Mesothelial cell of epicardium (in vitro differentiated cells): ENCODE measurements at places on chromosomes 1 and 21.

GRCh38 chr1:240980342-240980741 lies 368.4 kb upstream of the GREM2 start:
- H3K36me3 ChIP-seq = no peaks in the 10 kb centered on the region
- DNase-seq = no peak
- H3K4me3 ChIP-seq = no peak overlapping the region
- H3K27ac ChIP-seq = no peak overlapping the region
- H3K4me1 ChIP-seq = no peaks in the 10 kb centered on the region
- H3K27me3 ChIP-seq = no peaks in the 10 kb centered on the region

DNA sequence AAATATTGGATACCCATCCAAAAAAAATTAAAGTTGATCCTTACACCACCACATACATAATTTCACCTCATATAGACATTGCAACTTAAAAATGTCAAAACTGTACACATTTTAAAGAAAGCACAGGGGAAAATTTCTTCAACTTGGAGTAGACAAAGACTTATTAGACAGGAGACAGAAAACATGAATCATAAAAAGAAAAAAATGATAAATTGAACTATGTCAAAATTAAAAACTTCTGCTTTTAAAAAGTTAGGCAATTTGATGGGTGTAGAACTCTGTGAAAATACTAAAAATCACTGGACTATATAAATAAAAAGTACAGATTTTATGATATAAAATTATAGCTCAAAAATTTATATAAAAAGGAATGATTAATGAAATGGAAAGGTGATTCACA lies 4.4 kb upstream of the OR10K1 start:
- H3K4me3 ChIP-seq = no peak overlapping the region
- H3K27ac ChIP-seq = no peak overlapping the region
- H3K4me1 ChIP-seq = peaks cover 11% of the 10 kb centered on the region
- no peaks in the 10 kb centered on the region for H3K36me3 ChIP-seq
- DNase-seq = no peak

DNA sequence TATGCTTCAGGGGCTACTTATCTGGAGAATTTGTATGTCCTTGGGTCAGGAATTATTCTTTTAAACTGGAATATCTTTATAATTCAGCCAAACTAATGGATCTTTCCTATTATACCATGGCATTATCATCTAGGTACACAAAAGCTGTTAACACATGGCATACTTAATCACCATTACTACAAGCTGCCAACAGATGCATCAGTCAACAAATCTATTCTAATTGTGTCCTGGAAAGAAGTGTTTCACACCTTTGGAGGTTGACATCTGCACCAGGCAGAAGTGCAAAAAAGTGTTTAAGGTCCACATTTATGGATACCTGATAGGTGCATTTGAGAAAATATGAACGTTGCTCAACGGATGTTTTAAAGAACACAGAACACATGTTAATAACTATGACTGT lies 470.2 kb upstream of the ADGRL2 start:
- H3K4me1 ChIP-seq = peaks cover 12% of the 10 kb centered on the region
- no peak for DNase-seq
- H3K4me3 ChIP-seq = no peak overlapping the region
- H3K27ac ChIP-seq = no peak overlapping the region
- no peaks in the 10 kb centered on the region for H3K36me3 ChIP-seq

GRCh38 chr1:174875306-174875705 lies 124.4 kb upstream of the CACYBP start:
- peak overlapping the region; percentile 91 for H3K27ac ChIP-seq
- H3K36me3 ChIP-seq = no peaks in the 10 kb centered on the region
- peak; percentile 28 for DNase-seq
- H3K4me3 ChIP-seq = peak overlapping the region; percentile 61
- peaks cover 49% of the 10 kb centered on the region for H3K4me1 ChIP-seq

DNA sequence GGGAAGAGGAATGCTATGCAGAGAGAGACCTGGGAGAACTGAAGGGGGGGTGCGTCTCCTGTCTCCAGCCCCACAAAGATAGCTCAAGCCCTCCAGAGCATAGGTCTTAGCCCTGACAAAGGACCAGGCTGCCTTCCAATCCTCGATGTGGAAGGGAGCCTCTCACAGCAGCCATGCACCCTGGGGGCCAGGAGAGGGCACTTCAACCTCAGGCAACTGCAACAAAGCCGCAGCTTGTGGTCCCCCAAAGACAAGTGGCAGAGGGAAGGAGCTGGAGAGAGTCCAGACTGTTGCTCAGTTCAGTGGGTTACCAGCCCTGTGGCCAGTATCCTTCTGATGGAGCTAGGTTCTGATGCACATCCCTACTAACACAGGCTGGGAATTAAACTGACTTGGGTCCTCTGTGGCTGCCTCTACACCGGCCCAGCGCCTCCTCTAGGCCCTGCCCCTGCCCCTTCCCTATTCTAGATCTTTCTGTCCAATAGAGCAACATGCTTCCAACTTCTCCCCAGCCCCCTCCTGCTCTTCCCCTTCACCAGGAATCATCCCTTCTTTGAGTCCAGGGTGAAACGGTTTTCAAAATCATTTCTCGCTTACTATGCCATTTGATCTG lies 100.7 kb upstream of the SPATA6 start:
- peaks cover 38% of the 10 kb centered on the region for H3K27me3 ChIP-seq
- DNase-seq = peak; percentile 75
- no peak overlapping the region for H3K27ac ChIP-seq

DNA sequence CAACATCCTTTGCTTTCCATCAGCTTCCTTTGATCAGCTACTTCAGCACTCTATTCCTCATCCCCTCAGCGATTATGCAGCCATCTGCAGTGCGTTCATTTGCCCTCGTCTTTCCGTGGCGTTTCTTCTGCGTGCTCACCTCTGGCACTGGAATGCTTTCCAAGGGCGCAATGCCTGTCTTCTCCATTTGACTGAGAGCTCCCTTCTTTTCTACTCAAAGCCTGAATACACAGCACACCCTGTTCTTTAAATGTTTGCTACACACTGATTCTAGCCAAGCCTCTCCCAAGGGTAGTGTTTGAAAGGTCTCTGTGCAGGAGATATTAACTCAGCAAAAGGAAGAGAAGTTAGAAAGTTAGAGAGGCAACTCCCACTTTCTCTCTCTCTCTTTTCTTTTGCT lies 22.6 kb downstream of the C1orf116 start:
- peaks cover 3% of the 10 kb centered on the region for H3K36me3 ChIP-seq
- H3K27me3 ChIP-seq = peaks cover 37% of the 10 kb centered on the region
- no peak for DNase-seq
- no peak overlapping the region for H3K27ac ChIP-seq

GRCh38 chr1:43854473-43854872 lies 79.1 kb upstream of the ARTN start:
- DNase-seq = no peak
- H3K27ac ChIP-seq = no peak overlapping the region
- peaks cover 13% of the 10 kb centered on the region for H3K4me1 ChIP-seq
- no peak overlapping the region for H3K4me3 ChIP-seq

DNA sequence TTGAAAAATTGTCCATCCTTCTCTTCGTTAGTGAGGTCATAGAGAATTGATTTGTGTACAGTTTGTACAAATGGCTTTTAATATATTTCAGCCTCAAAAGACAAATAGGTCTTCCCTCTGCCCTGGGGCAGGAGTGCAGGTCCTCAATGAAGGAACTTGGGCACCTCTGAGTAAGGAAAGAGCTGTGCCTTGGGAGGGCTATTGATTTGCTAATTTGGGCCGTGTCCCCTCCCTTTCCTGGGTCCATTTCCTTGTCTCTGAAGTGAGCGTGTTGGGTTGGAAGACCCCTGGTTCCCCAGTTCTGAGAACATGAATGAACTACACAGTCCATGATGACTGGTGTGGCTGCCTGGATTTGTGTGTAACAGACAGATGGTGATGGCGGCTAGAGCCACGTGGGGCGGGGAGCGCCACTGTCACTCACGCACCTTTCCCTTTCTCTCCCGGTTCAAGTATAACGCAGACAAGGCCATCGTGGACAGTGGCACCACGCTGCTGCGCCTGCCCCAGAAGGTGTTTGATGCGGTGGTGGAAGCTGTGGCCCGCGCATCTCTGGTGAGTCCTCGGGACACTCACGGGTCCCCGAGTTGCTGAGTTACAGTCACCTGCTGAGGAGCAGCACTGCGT lies 71.0 kb upstream of the FAM3B start:
- H3K36me3 ChIP-seq = peaks cover 33% of the 10 kb centered on the region
- H3K4me1 ChIP-seq = peaks cover 5% of the 10 kb centered on the region
- no peak for DNase-seq
- no peak overlapping the region for H3K4me3 ChIP-seq
- H3K27me3 ChIP-seq = no peaks in the 10 kb centered on the region

DNA sequence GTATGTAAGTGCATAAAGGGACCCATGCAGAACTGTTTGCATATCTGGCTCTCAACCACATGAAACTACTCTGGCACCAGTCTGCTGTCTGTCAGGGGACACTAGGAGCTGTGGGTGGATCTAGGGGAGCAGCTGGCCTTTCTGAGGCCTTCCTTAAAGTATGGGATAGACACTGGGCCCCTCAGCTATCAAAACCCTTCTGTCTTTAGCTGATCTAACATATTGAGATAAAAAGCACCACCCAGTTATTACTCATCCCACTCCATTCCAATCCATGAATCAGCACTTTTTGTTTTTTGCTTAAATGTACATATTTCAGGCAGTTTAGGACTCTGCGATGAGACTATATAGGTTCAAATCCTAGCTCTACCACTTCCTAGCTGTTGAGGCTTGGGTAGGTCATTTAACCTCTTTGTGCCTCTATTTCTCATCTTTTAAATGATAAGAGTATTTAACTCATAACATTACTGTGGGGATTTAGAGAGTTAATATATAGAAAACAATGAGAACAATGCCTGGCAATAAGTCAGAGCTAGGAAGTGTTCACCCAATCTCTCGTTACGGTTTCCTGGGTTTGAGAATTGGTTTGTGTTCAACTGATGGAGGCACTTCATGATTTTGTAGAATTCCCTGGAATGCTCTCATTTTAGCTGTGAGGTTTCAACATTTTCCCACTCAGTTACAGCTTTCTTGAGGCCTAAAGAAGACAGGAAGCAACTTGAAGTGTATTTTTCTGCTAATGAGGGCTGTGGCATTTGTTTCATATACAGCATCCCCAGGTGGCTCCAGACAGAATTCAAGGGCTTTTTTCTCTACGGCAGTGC lies 68.9 kb downstream of the LRIG2 start:
- peak overlapping the region; percentile 26 for H3K27ac ChIP-seq
- no peak for DNase-seq
- no peak overlapping the region for H3K4me3 ChIP-seq
- peaks cover 40% of the 10 kb centered on the region for H3K4me1 ChIP-seq
- H3K27me3 ChIP-seq = no peaks in the 10 kb centered on the region

DNA sequence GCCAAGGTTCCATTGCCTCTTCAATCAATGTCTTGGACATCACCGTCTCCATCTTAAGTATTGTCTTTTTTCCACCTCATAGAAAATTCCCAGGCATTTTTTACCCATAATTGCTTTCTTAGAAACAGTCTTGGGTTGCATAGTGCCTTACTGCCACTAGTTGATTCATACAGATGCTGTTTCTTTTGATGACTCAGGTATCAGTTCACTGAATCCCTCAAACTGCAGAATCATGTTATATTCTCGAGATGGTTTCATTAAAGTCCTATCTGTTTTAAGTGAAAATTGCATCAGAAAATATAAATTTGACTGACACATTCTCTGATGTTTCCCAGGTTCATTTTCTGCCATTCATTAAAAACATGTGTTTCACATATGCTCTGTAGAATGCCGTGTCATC lies 1489.1 kb downstream of the BRINP3 start:
- H3K4me1 ChIP-seq = no peaks in the 10 kb centered on the region
- no peaks in the 10 kb centered on the region for H3K27me3 ChIP-seq
- H3K36me3 ChIP-seq = no peaks in the 10 kb centered on the region
- H3K4me3 ChIP-seq = no peak overlapping the region

GRCh38 chr1:214637722-214638458 lies 34.9 kb downstream of the CENPF start:
- H3K4me3 ChIP-seq = no peak overlapping the region

- DNase-seq = no peak
- H3K36me3 ChIP-seq = no peaks in the 10 kb centered on the region
- H3K27ac ChIP-seq = peak overlapping the region; percentile 99
- peaks cover 62% of the 10 kb centered on the region for H3K4me1 ChIP-seq
- H3K27me3 ChIP-seq = no peaks in the 10 kb centered on the region
Observed at GRCh38 chr1:156502391-156502893, 1.9 kb upstream of the MEF2D start.

DNA sequence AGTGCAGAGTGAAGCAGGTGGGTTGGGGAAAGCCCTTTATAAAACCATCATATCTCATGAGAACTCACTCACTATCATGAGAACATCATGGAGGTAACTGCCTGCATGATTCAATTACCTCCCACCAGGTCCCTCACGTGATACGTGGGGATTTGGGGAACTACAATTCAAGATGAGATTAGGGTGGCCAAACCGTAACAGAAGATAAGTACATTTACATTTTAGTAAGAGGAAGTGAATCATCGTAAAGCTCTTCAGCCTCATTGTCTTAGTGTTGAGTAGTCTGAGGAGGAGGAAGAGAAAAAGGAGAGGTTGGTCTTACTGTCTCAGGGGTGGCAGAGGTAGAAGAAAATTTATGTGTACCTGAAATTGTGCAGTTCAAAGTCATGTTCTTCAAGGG lies 1053.4 kb upstream of the ADGRL4 start:
- no peak overlapping the region for H3K27ac ChIP-seq
- no peaks in the 10 kb centered on the region for H3K27me3 ChIP-seq
- H3K4me1 ChIP-seq = no peaks in the 10 kb centered on the region

GRCh38 chr1:174118751-174119150 lies 40.6 kb upstream of the RABGAP1L start:
- peaks cover 2% of the 10 kb centered on the region for H3K4me1 ChIP-seq
- peaks cover 11% of the 10 kb centered on the region for H3K27me3 ChIP-seq
- no peak overlapping the region for H3K4me3 ChIP-seq
- DNase-seq = no peak
- no peaks in the 10 kb centered on the region for H3K36me3 ChIP-seq

DNA sequence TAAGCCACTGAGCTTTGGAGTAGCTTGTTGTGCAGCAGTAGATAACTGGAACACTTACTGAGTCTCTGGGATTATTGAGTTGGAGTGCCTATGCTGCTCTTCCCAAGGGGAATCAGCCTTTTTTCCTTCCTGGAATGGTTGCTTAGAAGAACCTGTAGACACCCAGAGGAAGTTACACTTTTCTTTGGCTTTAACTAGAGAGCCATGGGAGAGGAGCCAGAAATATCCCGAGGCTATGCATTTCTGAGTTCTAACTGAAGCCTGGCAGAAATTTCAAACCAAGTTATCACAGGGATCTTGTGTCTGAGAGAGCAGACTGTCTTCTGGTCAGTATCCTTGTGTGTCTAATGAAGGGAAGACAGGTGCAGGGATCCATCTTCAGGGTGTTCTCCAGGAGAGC lies 28.3 kb downstream of the LAMC1 start:
- peak overlapping the region; percentile 28 for H3K27ac ChIP-seq
- H3K4me3 ChIP-seq = no peak overlapping the region
- peaks cover 5% of the 10 kb centered on the region for H3K36me3 ChIP-seq
- peaks cover 13% of the 10 kb centered on the region for H3K4me1 ChIP-seq
- no peaks in the 10 kb centered on the region for H3K27me3 ChIP-seq

- no peak for DNase-seq
- no peak overlapping the region for H3K27ac ChIP-seq
- H3K4me1 ChIP-seq = peaks cover 10% of the 10 kb centered on the region
- peaks cover 3% of the 10 kb centered on the region for H3K36me3 ChIP-seq
- H3K27me3 ChIP-seq = peaks cover 10% of the 10 kb centered on the region
Observed at GRCh38 chr1:58465825-58466629, 80.5 kb downstream of the OMA1 start.
